Activated T-cell treated with anti-CD3 and anti-CD28 coated beads for 1 hour (primary cell): ENCODE measurements at places on chromosomes 3 and 15.

GRCh38 chr3:137970914-137971831 is 38.8 kb upstream of the CLDN18 start:
- peak; percentile 31 for DNase-seq

- no peak for DNase-seq
These were observed 52.0 kb downstream of the MAGEF1 start for GRCh38 chr3:184659797-184660301.

GRCh38 chr3:188972310-188972709 is 199.5 kb upstream of the TPRG1 start:
- DNase-seq: no peak

- no peak for DNase-seq
These were observed 201.8 kb downstream of the ABHD5 start for GRCh38 chr3:43892526-43892925.

- DNase-seq: no peak
These were observed at the start of gene FSD2 for GRCh38 chr15:82805994-82806406. TSS of gene FSD2 (minus strand) at chr15:82806069. CDS start at chr15:82787390, 18,679 bp downstream.

DNA sequence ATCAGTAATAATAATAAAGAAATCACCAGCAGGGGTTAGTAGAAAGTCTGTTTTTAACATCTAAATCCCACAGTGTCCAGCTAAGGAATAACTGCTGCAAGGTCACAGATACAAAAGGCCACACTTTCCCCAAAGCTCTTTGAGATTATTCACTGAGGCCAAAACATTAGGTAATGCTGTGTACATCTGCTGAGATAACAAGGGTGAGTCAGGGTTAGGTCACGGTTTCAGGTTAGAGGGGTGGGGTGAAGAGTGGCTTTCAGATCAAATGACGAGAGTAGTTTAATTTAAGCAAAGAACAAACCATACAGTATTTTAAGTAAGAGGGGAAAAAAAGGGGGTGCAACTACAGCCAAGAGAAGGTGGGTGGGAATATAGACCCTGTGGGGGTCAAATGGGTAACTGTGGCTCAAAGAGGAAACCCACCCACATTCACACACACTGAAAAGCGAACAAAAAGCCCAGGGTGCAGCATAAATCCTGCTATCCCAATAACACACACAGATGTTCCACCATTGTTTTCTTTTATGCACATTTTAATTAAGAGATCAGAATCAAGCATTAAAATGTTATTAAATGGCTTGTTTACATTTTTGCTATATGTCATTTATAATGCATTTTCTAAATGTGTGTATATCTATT is 412.9 kb downstream of the TIGIT start:
- no peak for DNase-seq

GRCh38 chr3:141840737-141841544 is 35.5 kb upstream of the ATP1B3 start:
- DNase-seq: no peak

GRCh38 chr15:84914909-84915605 is 30.6 kb downstream of the SLC28A1 start:
- DNase-seq: no peak

- no peak for DNase-seq
These were observed 16.0 kb upstream of the SCAP start for GRCh38 chr3:47491777-47492176.

DNA sequence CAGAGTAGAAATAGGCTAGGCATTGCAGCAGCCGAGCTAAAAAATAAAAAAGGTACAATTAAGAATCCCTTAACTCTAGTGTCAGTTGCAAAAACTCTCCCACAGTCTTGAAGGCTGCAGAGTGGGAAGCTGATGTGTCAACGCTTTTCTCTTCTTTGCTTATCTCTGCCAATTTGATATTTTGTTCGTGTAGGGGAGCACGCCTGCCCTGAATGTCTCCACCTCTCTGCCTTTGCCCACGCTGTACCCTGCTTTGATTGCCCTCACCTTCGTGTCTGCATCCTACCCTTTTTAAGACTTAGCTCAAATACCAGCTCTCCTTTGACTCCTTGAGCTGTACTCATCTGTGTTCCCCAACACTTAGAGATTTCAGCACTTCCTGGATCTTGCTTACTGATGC is 155.4 kb upstream of the CADPS start:
- no peak for DNase-seq

- DNase-seq: no peak
These were observed 90.5 kb downstream of the IGF1R start for GRCh38 chr15:98738689-98739401.

DNA sequence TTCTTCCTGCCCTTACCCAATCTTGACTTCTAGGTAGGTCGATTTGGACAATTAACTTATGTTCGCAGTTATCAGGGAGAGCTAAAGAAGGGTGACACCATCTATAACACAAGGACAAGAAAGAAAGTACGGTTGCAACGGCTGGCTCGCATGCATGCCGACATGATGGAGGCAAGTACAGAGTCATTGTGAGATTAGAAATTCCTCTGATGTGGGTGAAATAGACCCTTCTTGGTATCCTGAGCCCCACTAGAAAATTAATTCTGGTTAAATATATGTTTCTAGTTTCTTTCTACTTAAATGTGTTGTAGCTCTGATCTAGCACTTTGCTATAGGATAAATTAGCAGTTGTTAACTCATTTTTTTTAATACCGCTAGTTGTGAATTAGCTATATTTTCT is 13.6 kb downstream of the LXN start:
- no peak for DNase-seq

DNA sequence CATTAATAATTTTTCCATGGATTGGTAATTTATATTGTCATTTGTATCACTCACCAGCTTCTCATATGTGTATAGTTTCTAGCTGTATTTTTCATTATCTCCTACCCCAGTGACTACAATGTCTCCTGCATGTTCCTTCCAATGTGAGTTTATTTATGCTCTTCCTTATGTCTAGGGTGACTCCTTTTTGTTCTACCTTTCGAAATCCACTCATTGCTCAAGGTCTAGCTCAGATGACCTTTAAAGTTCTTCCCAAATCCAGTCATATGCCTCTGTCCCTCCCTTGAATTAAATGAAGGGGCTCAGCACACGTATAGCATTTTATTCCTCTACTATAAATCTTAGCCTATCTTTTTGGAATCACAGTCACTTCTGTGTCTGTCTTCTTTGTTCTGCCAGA is 53.0 kb downstream of the TMEM45A start:
- DNase-seq: no peak

DNA sequence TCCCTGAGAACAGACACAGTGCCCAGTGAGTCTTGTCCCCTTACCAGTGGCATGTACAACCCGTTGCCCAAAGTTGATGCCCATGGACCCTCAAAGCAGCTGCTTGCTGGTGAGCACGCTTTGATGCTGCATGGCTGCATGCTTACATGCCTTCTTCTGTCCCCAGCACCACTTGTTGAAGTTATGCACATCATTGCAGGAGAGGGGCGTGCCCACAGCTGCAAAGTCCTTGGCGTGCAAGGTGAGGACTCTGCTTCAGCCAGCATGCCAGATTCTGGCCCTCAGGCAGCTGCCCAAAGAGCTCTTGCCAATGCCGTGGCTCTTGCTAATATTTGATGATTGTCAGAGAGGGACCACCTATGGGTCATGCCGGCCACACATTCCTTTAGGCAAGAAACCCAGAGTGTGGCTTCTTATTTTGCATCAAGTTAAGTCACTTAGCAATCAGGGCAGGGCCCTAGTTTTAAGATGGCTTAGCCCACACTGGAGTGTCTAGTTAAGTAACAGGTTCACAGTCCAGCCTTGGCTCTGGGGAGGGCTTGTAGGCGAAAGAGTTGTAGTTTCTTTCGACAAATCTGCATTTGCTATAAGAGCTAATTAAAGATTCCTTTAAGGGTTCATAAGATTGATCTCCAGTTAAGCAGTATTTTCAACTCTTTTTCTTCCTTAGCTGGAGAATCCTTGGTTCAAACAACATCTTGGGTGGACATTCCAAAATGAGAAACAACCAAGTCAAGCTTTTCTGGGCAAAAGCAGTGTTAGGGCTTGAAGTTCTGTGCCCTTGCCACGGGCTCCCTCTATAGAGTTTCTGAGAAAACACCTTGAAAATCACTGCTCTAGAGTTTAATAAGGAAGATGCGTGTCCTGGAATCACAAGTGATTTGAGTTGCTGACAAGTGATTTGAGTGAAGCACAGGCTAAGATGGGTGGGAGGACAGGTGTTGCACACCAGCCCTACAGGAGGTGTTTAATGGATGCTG is 128.6 kb downstream of the SLCO3A1 start:
- DNase-seq: no peak

DNA sequence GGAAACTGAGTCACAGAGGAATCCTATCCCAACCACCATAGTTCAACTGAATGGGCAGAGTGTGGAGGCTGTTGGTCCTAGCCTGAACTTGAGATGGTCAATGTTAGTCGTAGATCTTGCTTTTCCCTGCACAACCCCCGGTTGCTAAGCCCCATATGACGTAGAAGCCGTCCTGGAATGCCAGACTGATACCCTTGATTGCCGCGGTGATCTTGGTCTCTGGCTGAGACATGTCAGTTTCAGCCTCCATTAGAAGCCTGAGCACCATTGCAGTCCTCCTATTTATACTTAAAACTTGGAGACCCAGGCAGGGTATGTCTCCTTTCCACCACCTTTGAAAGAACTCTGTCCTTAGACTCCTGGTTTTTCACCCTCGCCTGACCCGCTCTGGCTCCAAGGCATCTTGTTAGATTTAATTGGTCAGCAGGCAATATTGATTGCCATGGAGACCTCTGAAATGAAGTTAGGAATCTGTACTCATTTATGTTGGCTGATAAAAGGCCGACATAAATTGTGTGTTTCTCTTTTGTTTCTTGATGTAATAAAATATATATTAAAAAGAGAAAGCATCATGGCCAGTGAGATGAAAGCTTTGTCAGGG is 53.4 kb downstream of the RPLP1 start:
- DNase-seq: no peak

GRCh38 chr3:142216321-142216720 is 9.1 kb downstream of the GK5 start:
- no peak for DNase-seq

DNA sequence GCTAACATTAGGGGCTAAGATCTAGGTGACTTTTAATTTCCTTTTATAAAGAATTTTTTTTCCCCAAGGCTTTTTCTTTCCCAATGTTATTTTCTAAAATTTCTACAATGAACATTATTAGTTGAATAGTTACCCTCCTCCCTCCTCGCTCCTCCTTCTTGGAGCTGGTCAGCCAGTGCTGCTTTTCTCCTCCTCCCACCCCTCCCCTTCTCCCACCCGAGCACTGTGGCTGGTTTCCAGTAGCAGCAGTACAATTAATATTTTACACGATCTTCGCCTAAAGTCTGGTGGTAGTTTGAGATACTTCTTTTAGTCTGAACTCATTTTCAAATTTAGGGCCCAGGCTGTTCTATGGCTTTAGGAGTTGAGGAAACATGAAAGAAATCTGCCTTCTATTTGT is 41.6 kb downstream of the EEFSEC start:
- no peak for DNase-seq

DNA sequence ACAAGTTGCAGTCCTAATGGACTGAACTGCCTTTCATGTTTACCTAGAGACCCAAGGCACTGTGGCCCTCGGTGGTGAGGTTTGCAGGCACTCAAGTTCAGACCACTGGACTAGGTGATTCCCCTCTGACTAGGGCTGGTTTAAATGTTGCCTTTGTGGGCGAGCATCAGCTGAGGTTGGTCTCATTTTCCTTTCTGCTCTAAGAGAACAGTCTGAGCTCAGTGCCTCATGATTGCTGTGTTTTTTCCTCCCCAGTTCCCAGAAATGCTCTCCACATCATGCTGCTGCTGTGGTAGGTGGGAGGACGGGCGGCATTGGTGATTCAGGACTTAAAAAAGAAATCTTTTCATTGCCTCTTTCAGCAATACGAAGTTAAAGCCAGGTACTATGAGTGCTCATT is 237.2 kb downstream of the MBNL1 start:
- DNase-seq: no peak

DNA sequence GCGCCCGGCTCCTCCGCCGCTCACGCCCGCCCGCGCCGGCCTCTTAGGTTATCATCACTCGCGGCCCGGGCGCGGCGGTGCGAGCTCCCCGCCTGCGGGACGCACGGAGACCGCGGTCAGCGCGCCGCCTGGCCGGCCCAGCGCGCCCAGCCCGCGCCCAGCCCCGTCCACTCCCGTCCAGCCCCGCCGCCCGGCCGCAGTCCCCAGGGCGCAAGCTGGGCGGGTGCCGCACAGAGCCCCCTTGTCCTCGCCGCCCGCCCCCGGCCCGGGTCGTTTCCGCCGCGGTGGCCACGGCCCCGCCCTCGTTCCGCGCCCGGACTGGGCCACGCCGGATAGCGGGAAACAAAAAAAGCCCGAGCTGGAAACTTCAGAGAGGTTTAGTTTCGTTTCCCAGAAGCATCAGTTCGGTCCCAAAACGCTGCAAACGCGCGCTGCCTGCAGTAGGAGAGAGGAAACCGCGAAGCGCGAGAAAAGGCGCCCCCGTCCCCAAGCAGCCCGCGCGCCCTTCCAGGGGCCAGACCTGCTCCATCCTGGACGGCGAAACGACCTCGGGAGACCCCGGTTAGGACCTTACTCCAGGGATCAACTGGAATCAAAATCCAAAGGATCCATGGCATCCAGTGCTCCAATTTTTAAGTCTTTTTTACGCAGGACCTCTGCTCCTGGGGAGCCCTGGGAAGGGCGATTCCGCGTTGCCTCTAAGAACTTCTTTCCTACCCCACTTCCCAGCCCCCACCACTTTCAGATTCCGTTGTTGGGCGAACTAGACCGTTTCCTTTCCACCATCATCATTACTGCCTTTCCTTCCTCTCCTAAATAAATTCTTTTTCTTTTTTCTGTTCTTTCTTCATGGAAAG is at the start of gene ATP10A:
Gene ATP10A (minus strand): TSS at position 217 of the 857 bp plus-strand sequence. CDS start 231 bp downstream, outside the sequence.
- no peak for DNase-seq

GRCh38 chr15:101063891-101064794 is 145.0 kb downstream of the LRRK1 start:
- DNase-seq: no peak

DNA sequence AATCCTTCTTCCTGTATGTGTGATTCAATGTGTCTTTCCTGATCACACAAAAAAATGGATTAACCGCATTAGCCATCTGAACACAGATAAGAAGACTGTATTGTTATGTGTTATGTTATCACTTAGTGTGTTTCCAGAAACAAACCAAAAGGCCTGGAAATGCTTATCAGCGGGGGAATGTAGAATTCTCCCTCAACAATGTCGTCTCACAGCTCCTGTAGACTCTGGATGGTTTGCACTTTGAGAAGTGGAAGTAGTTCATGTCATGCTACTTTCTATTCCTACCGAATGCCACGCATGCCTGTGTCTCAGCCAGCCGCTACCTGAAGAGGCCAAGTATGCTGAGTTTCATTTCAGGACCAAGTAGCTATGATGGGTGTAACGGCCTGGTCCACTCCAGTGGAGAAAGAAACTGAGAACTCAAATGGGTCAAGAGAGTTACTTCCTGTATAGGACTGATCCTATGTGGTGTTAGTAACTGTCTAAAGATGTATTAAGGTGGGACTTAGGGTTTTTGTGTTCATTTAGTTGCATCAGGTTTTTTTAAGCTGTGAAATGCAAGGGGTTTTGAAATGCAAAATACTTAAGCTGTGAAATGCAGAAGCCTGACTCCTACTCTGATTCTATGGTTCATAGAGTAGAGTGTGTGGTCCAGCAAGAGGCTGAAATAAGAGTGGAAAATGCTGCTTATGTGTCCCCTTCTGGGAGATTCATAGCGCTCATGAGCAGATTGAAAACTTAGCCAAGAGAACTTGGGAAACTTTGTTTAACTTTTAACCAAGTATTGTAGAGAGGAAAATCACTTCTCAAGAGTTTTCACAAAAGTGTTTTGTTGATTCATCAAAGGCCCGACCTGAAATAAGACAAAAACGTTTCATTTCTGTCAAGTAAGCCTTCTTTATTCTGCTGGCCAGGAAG is 118.5 kb upstream of the LMOD3 start:
- no peak for DNase-seq
